Kidney epithelial cell (primary cell): ENCODE measurements at places on chromosomes 3 and 15. TPM values are rescaled to one million over a fixed set of nuclear protein-coding genes. Genes with fewer than 3 reads are reported as not detected.

DNA sequence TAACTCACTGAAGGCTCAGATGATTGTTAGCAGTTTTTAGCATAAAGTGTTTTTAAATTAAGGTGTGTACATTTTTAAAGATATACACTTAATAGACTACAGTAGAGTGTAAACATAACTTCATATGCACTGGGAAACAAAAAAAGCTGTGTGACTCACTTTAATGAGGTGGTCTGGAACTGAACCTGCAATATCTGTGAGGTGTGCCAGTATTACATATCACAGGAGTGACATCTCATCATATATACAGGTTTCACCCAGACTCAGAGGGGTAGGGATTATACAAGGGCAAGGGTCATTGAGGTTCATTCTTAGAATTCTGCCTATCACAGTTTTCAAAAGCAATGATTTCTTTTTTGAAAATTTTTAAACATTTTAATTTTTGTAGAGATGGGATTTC, 7.3 kb upstream of the SNRK start:
- DNase-seq = no peak

DNA sequence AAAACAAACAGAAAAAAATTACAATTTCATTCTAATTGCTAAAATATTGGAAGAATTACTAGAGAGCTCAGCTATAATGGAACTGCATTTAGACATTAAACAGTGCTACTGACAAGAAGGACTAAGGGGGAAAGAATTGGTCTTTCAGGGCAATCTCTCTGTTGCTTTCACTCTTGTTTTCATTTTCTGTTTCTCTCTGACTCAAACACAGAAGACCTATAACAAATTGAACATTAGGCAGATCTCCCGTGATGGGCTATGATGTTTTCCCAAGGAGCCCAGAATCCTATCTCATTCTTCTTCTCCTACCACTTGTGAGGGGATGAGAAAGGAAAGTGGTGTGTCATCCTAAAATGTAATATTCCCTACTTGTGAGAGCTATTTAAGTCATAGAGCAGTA, 358.0 kb upstream of the TGFBR2 start:
- no peak for DNase-seq

GRCh38 chr3:127732303-127732702, 59.6 kb downstream of the ABTB1 start:
- DNase-seq = no peak

DNA sequence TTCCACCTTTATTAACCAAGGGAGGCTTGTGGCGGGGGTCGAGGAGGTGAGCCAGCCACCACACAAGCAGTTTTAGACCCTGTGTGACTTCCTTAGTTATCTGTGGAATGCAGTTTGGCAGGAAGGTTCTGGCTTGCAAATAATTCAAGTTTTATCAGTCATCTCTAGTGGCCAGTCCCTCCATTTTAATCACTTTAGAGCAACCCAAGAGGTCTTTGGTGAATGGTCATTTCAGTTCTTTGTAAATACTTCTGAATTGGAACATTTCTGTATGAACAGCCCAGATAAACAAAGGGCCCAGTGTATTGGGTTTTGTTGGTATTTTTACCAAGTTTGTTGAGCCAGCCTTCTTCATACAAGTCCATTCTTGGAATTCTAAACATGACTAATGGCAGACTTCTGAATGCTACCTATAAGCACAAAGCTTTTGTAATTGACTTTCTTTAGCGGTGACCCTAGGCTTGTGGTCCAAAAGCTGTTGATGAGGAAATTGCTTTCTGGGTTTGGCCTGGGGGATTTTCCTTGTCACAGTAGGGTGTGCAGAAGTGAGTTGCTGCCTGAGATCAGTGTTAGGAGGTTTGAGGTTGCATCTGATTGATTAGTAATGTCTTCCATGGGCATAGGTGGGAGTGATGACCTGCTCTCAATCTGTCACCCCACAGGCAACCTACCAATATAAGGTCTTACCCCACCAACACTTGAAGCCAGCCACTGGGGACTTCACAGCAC, 193.3 kb upstream of the TOPAZ1 start:
- no peak for DNase-seq

Gene CFAP20DC
- total RNA-seq = 8.2 and 8.6 TPM in 2 replicates

Gene ARIH2
- total RNA-seq = 99.9 and 106 TPM in 2 replicates
